NCI-H1436 treated with DMSO at 0.1 percent for 48 hours (cell line): ENCODE measurements at places on chromosomes 2 and 18.

DNA sequence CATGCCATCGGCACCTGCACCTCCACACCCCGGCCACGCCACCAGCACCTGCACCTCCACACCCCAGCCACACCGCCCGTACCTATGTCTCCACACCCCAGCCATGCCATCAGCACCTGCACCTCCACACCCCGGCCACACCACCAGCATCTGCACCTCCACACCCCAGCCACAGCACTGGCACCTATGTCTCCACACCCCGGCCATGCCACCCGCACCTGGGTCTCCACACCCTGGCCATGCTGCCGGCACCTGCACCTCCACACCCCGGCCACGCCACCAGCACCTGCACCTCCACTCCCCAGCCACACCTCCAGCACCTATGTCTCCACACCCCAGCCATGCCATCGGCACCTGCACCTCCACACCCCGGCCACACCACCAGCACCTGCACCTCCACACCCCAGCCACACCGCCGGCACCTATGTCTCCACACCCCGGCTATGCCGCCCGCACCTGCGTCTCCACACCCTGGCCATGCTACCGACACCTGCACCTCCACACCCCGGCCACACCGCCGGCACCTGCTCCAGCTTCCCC lies 390.3 kb upstream of the MYT1L start:
- DNase-seq = no peak

GRCh38 chr2:120571015-120571728 lies 164.5 kb upstream of the GLI2 start:
- no peak for DNase-seq

DNA sequence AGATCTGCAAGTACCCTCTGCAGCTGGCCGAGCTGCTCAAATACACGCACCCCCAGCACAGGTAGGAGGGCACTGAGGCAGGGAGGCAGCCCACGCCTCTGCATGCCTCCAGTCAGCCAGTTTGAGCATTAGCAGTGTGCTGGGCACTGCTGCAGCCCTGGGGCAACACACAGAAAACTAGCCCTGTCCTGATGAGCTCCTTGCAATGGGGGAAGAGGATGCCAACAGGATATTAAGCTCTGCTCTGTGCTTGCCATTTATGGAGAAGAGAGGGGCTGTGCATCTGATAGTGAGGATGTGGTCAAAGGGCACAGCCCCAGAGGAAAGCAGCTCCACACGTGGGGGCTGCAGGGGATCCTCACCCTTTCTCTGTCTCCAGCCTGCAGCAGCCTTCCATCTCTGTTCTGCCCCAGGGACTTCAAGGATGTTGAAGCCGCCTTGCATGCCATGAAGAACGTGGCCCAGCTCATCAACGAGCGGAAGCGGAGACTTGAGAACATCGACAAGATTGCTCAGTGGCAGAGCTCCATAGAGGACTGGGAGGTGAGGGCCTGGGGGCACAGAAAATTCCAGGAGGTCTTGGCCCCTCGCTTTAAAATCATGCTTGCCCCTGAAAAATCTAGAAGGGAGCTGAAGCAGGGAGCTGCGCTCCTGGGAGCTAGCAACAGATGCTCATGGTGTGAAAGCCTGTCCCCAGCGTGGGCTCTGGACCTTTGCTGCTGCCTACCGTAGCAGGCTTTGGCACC lies 51.7 kb downstream of the FAM168B start:
- DNase-seq = no peak

GRCh38 chr2:205747829-205748386 lies 65.6 kb downstream of the NRP2 start:
- no peak for DNase-seq

DNA sequence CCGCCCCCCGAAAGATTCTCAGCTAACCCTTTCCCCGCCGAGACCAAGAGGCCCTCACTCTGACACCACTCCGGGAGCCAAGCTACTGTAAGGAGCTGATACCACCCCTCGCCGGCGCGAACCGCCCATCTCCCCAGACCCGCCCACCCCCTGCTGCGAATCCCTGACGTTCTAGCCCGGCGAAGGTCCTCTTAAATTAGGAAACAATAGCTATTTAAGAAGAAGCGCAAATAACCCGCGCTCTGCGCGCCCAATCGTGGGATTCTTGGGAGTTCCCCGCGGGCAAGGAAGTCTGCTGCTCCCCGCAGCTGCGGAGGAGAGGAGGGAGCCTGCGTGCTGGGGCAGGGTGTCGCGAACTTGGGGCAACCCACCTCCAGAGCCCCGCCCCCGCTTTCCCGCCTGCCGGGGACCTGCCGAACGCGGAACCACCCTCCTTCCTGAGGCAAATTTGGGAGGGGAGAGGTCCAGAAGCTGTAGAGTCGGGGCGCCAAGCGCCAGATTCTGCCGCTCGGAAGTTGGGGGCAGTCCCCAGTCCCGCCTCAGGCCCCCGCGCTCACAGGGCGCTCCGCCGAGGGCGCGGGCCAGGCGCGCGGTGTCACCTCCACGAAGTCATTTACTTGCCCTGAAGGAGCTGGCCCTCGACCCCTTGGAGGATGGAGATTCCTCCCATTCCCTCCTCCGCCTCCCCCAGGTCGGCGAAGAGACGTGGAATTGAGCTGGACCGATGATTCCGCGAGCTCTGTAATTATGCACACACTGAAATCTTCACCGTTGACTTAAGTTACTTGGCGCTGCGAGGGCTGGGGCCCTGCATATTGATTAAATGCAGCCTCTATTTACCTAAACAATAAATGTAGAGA lies 8.4 kb upstream of the SP9 start:
- no peak for DNase-seq

GRCh38 chr2:52383541-52383940 lies 1351.6 kb upstream of the NRXN1 start:
- DNase-seq = no peak

DNA sequence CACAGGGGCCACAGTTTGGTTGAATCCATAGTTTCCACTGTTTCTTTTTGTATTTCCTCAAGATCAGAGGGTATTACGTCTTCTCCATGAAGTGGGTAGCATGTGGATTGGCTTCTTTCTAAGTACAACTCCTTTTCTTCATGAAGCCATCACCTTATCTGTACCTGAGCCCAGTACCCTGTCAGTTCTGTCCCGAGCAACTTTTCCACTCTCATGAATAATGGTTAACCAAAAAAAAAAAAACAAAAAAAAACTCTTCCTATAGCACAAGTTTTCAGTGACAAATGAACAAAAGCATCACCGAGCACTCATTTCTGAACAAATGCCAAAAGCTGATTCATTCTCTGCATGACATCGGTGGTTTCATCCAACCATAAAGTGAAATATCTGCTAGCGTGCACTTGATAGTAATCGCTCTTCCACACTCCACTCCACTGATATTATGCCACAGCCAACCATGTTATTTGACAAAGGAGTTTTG lies 53.0 kb upstream of the CCDC150 start:
- DNase-seq = no peak

- DNase-seq = no peak
These were observed 78.7 kb upstream of the MSH6 start for GRCh38 chr2:47704287-47704686.

DNA sequence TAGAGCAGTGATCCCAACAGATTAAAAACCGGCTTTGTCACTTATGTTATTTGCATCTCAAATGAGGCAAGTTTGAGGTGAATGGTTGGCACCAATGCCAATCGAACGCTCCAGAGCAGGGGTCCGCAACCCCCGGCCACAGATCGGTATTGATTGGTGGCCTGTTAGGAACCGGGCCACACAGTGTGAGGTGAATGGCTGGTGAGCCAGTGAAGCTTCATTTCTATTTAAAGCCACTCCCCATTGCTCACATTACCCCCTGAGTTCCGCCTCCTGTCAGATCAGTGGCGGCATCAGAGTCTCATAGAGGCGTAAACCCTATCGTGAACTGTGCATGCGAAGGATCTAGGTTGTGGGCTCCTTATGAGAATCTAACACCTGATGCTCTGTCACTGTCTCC lies 132.0 kb downstream of the TMEM182 start:
- DNase-seq = no peak

DNA sequence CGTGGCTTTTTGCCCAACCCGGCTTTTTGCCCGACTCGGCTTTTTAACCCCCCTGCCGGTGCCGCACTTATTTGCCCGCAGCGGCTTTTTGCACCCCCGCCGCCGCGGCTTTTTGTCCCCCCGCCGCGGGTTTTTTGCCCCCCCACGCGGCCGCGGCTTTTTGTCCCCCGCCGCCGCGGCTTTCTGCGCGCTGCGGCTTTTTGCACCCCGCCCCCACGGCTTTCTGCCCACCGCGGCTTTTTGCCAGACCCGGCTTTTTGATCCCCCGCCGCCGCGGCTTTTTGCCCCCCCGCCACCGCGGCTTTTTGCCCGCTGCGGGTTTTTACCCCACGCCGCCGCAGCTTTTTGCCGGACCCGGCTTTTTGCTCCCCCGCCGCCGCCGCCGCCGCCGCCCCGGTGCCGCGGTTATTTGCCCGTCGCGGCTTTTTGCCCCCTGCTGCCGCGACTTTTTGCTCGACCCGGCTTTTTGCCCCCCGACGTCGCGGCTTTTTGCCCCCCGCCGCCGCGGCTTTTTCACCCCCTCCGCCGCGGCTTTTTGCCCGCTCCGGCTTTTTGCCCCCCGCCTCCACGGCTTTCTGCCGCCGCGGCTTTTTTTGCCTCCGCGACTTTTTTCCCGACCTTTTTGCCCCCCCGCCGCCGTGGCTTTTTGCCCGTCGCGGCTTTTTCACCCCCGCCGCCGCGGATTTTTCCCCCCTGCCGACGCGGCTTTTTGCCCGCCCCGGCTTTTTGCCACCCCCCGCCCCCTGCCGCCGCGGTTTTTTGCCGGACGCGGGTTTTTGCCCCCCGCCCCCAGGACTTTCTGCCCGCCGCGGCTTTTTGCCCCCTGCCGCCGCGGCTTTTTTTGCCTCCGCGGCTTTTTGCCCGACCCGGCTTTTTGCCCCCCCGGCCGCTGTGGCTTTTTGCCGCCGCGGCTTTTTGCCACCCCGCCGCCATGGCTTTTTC lies 2786.5 kb downstream of the RPIA start:
- DNase-seq = no peak

DNA sequence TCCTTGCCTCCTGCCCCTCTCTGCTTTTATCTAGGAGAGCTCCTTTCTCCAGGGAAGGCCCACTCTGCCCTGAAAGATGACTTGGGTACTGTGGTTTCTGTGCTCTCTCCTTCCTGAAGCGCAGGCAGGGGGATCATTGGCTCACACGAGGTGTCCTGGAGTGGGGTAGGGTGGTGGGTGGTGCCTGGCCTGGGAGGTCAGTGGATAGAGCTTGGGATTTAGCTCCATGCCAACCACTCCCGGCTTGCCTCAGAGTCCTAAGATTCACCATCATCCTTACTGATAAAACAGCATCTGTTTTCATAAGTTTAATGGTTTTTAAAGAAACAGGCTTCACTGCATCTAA lies 63.1 kb downstream of the CIB4 start:
- no peak for DNase-seq

- DNase-seq = no peak
These were observed 97.8 kb downstream of the CSRNP3 start for GRCh38 chr2:165567273-165567672.

GRCh38 chr2:168466190-168466737 lies 10.2 kb downstream of the CERS6 start:
- DNase-seq = no peak

- no peak for DNase-seq
These were observed 7.8 kb upstream of the MTLN start for GRCh38 chr2:110220190-110220564.

GRCh38 chr2:9032121-9032520 lies 28.6 kb upstream of the MBOAT2 start:
- no peak for DNase-seq

GRCh38 chr2:75525434-75526310 lies 35.1 kb downstream of the EVA1A start:
- no peak for DNase-seq

- DNase-seq = no peak
These were observed 40.5 kb downstream of the ABCG8 start for GRCh38 chr2:43879261-43879660.

- no peak for DNase-seq
These were observed 152.8 kb upstream of the COPS8 start for GRCh38 chr2:236932831-236933361.

DNA sequence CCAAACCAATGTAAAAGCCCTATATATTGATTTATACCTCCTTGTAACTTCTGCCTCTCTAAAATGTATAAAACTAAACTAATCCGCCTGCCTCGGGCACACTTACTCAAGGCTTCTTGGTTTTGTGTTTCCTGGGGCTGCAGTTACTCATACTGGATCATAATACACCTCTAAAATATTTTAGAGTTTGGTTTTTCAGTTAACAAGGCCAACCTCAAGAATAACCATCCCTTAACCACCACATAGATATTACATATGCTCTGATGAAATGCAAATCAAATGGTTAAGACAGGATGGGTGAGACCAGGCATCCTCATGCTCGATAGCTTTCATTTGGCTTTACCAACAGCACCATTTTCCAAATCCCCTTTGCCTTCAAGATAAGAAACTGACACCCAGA lies 46.4 kb downstream of the UXS1 start:
- DNase-seq = no peak

DNA sequence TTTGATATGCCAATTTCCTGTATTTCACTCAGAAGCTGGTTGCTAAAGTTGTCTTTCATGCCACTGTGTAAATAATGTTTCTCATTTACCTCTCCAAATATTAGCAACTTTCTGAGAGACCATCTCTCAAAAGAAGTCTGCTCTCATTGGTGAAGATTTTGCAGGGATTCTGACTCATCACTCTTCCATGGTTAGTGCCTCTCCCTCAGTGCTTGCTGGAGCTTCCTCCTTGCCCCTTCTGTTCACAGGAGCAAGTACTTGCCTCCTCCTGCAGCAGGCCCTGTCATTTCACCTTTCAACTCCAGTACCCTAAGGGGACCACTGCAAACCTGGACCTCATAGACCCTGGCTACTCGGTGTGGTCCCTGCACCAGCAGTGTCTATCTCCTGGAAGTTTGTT lies 168.8 kb downstream of the ZNF385B start:
- DNase-seq = no peak

DNA sequence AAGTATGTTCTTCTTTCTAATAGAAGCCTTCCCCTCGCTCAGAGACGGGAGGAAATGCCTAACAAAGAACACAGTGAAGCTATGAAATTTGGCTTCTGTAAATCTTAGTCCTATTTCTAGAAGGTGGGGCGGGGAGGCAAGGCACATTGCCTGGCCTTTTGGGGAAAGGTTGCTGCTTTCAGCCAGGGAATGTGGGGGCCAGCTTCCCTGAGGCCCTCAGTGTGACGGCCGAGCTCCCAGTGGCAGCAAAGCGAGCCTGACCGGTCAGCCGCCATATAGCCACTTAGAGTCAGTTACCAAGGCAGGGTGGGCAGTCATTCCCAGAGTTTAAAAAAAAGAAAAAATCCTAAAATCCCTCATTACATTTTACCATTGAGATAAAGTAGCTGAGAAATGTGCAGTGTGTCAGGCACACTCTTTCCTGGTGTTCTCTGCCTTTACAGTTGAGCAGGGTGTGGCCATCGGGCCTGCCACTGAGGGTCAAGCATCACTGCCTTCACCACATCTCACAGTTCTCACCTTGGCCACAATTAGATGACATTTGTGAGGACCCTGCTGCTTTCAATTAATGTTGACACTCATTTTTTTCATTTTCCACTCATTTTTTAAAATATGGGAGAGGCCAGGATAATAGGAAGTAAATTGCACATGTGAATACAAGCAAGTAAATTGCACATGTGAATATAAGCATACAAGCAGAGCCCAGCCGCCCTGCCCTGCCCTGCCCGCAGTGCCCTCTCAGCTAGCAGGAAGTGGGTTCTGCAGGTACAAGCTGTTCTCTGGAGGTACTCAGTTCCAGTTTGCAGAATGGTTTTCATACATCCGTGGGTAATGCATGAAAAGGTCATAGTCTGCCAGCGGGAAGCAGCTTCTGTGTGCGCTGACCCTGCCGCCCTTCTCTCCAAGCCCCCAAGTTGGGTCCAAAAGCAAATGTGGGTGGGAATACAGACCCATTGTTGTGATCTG lies 76.9 kb downstream of the WDSUB1 start:
- DNase-seq = no peak
